ENCODE measurements at places on chromosomes 16 and 17. TPM values are rescaled to one million over a fixed set of nuclear protein-coding genes. Genes with fewer than 3 reads are reported as not detected.

DNA sequence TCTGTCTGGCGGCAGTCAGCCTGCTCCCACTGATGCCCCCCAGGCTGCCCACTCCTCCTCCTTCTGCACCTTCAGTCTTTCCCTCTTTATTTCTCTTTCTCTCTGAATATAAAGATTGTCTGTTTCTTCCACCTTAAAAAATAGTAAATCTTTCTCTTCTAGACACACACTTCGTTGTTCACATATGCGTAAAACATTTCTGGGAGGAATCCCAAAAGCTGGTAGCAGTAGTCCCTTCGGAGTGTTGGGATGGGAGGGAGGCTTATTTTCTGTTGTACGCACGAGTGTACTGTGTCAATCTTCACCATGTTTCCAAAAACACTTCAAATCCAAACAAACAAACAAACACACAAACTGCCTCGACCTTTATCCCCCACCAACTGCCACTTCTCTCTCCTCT is 9.9 kb downstream of the OSBPL7 start:
- no peak for DNase-seq

GRCh38 chr17:18167421-18167820 is 16.2 kb upstream of the ALKBH5 start:
- DNase-seq = no peak

GRCh38 chr17:2898255-2898926 is 102.2 kb downstream of the RAP1GAP2 start:
- DNase-seq = no peak

DNA sequence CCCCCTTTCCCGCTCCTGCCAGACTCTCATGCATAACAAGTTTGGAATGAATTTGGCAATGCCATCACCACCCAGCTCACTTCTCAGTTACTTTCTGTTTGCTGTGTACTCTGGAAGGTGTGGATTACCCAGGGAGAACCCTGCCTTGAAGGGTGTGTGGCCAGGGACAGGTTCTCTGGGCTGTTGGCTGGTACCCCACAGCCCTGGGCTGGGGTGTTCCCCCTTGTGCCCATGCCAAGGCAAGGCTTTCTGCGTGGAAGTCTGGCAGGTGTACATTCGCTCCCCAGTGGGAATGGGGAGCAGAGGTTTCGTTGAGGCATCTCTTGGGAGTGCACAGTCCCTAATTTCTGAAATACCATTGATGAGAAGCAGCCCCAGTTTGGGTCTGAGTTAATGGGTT is 187.7 kb downstream of the CCDC182 start:
- DNase-seq = no peak

DNA sequence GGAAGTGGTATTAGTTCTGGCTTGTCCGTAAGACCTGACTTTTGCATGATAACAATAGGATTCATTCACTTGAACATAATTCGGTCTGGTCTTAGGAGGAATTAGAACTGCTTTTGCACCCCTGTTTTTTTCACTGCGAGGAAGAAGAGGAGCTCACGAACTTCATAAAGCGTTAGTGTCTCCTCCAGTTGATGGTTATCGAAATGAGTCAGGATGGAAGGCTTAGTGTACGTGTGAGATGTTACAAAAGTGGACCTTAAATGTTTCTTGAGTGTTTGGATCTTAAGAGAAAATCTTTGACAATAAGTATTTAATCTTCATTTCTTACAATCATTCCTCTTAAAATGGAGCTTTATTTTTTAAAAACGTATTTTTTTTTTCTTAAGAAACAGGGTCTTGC is 52.8 kb downstream of the USP10 start:
- no peak for DNase-seq

- no peak for DNase-seq
Measured at GRCh38 chr16:901149-901548, 69.6 kb downstream of the LMF1 start.

GRCh38 chr17:49227436-49228261 is 2.9 kb downstream of the PHOSPHO1 start:
- peak; percentile 68 for DNase-seq

DNA sequence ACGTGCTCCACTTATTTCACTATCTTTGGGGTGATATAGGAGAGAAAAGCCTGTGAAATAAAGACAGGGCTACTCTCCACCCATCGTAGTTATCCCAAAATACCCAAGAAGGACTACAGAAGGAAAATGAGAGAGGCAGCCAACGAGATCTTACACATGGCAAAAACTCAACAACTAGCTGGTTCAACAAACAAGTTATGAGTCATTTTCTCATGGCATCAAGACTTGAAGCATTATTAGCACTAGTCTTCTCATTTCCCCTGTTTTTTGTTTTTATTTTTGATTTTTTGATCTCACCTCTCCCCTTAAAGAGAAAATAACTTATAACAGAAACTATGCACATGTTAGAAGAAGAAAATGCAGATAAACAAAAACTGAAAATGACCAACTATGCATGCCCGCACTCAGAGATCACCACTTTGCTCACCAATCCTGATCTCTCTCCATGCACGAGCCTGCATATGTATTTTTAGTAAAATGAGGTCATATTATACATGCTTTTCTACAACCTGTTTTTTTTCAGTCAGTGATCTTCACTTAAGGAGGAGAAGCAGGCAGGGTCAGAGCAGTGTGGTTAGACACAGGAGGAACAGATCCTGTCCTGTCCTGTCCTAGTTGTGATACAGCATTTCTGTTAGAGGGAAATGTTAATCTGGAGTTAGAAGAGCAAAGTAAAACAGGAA is 22.8 kb downstream of the FAM117A start:
- DNase-seq = peak; percentile 34

DNA sequence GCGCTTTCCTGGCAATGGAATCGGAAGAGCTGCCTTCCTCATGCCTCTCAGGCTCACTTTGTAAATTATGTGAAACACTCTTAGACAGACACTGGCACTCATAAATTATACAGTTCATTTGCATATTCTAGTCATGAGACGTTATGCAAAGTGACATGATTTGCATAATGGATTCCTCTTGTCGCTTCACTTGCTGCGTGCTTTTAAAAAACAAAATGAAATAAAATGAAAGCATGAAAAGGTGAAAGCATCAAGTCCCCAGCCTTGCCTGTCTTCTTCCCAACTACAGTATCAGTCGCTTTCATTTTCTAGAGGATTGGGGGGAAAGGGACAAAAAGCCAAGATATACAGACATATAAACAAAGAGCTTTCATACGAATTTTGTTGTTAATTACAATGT is 252.8 kb upstream of the PMFBP1 start:
- no peak for DNase-seq

- DNase-seq = peak; percentile 38
Measured at GRCh38 chr17:55157165-55157564, 107.6 kb upstream of the HLF start.

GRCh38 chr17:75439287-75439686 is 17.1 kb upstream of the TMEM94 start:
- DNase-seq = no peak

- DNase-seq = no peak
Measured at GRCh38 chr16:27407133-27407532, 5.2 kb downstream of the IL21R start.

GRCh38 chr17:73099511-73099910 is 7.0 kb upstream of the SLC39A11 start:
- DNase-seq = no peak

DNA sequence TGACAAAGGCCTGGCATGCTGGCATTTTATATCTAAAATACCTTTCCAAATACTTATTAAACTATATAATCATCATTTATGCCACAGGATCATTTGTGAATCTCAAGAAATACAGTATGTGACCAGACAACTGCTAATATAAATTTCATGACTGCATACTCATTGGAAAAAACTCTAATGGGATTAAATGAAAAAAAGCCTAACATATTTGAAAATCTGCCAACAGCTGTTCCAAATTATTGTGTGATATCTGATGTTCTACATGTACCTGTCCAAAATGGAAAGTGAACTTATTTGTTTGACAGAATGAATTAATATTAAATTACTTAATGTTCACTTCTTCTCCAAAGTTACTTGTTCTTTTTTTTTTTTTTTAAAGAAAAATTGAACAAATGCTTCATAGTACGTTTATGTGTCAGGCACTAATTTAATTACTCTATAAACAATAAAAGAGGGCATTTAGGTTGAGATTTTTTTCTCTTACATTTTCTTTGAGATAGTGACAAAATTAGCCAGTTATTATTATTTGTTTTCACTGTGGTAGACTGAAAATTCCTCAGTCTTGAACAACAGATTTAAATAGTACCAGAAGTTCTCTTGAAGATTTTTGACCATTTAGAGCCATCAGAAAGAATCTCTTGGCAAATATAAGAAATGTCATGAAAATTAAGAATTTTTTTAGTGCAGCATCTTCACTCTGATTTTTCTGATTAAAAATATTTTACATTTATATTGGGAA is 114.0 kb downstream of the FTO start:
- peak; percentile 39 for DNase-seq

- DNase-seq = no peak
Measured at GRCh38 chr17:5675625-5676421, 91.5 kb upstream of the NLRP1 start.

Gene HOXB9
- total RNA-seq = not detected

Gene GPR142
- not detected for total RNA-seq

Gene ALOX15B
- total RNA-seq = not detected

Gene KRTAP2-3
- total RNA-seq = 0.32 TPM

Gene TBC1D3E
- total RNA-seq = 0.32 TPM

Gene RND2
- total RNA-seq = 1.3 TPM

Gene SLC52A1
- total RNA-seq = 0.43 TPM

Gene SCN4A
- total RNA-seq = under 0.01 TPM

Gene CACNA1H
- total RNA-seq = 12.2 TPM

Gene GCGR
- total RNA-seq = not detected

Gene SCGB1C2
- not detected for total RNA-seq

Gene KRTAP9-1
- total RNA-seq = not detected

Measured in fibroblast of villous mesenchyme (primary cell).